CD4-positive, alpha-beta T cell treated with Interferon gamma for 1 hour (primary cell): ENCODE measurements at places on chromosomes 11 and 22.

DNA sequence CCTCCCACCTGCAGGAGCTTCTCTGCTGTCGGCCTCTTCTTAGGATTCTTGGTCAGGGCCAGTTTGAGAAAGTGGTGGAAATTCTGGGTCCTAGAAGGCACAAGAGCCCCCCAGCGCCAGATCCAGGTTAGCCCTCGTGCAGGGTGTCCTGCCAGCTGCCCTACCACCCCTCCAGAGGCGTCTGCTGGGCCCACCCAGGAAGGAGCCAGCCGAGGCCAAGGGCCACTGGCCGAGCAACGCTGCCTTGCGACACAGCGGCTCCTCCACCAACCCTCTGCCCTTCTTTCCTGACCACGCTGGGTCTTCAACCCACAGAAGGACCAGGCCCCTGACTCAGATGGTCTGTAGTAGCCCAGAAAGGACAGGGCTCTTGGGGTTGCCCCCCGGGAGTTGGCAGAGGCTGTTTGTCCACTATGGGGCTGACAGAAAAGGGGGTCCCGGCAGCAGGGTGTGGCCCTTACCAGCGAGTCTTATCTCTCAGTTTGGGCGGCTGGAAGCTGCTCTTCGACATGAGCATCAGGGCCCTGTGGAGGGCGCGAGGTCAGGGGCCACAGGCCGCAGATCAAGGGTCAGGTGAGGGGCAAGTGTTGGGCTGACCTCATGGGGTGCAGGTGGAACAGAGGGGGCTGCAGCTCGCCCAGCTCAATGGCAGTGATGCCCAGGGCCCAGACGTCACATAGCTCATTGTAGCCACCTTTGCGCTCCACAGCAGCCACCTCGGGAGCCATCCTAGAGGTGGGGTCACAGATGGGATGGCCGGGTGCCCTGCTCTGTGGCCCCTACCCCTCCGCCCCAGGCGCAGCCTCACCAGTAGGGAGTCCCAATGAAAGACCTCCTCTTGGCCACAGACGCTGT, 2.5 kb downstream of the MAP4K2 start:
- DNase-seq = no peak

DNA sequence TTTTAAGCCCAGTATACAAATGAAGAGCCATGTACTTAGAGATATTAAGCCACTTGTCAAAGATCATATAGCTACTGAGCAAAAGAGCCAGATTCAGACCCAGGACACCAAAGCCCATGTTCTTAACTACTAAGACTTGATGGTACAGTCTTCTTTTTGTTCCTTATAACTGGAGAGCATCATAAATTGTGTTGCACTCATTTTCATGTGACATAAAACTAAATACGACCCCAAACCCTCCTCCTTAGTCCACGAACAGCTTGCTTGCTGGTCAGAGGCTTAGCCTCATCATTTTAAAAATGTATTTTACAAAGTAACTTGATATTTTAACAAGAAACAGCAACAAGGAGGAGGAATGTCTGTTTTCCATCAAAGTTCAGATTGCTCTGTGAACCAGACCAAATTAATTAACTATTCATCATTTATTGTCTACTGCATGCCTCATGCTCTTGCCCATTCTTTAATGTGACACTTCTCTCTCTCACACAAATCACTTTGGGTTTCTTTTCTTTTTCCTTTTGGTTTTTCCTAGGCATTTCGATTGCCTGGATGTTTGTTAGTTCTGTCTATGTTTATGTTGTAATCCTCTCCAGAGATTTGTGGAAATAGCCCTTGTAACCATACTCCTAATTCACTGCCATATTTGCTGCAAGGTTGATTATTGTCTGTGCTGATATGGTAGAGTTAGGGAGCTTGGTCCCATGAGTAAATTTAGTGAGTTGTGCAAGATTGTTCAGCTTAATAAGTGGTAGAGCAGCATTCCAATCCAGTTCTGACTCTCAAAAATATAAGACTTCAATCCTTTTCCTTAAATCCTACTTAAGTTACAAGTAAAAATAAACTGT, 8.4 kb upstream of the ARHGAP20 start:
- DNase-seq = no peak

DNA sequence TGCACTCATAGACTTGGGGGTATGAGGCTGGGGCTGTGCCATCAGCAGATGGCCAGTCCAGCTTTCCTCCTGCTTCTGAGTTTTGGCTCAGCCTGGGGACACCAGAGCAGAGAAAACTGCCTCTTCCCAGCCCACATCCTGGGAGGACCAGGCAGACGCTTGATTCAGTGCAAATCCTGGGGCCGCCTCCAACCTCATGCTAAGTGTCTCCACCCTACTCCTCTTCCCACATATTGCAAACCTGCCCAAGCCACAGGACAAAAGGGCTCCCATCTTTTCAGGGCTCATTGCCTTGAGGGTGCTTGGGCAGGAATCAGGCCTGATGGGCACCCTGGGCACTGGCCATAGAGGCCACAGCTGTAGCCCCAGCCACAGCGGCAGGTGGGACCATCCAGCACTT, 79.7 kb upstream of the SHANK2 start:
- no peak for DNase-seq

GRCh38 chr22:49106096-49106841, 721.4 kb downstream of the BRD1 start:
- DNase-seq = no peak

DNA sequence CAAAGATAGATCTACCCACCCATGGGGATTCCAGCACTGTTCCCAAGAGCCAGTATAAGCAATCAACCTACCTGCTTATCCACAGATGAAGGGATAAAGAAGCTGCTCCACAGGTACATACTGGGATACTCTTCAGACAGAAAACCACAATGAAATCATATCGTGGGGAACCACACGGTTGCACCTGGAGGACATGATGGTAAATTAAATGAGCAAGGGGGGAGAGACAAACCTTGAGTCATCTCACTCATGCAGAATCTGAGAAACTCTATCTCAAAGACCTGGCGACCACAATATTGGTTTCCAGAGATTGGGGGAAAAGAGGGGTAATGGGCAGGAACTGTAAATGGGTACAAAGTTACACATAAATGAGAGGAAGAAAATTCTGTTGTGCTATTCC, 14.5 kb downstream of the RGL4 start:
- no peak for DNase-seq

DNA sequence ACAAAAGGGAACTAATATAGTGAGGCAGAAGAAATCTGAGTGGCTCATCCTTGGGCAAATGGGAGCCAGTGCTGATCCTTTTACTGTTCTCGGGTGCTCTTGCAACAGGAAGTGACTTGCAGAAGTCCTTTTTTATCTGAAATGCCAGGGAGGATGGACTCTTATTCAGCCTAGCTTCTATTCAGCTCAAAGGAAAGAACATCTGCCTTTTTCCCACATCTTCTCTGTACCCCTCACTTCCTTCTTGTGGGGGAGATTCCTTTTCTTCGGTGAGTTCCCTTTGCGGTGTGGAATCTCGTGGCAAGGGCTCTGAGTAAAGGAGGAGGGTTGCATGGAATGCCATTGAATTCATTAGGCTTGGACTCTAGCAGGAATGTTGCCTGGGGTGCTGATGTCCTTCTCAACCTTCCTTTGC, 76.2 kb downstream of the ZBTB16 start:
- peak; percentile 26 for DNase-seq

DNA sequence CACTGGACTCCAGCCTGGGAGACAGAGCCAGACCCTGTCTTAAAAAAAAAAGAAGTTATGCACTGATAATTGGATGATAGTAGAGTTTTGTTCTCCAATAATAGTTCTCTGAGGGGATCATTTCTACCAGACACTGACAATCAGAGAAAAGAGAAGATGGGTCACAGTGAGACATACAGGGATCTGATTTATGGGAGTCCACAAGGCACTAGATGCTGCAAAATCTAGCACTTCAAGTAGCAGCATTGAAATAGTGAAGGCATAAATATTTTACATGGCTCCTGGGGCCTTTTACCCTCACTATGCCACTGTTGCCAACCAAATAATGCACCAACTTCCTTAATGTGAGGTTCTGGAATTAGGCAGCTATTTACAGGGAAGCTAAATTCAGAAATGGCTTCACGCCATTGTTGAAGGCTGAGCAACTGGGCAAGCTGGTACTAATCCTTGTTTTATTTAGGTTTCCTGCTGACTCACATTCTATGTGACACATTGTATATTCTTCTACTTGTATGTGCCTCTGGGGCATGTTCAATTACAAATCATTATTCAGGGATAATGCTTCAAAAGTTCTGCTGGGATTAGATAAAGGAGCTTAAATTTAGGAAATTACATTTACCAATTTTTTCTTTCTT, 38.2 kb upstream of the ABTB2 start:
- no peak for DNase-seq

DNA sequence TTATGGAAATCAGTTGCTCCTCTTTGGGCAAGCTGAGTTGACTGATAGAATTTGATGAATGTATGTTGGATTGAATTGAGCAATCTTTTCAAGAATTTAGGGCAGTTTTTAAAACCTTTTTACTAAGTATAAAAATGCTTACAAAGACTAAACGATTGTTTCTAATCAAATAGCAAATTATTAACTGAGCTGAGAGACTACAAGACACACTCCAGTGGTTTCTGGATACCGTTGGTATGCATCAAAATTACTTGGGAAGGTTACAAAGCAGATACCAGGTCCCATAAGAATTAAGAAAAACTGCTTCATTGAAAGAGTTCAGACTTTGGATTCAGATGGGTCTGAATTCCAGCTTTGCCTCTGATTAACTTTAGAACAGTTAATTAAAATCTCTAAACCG, 721.4 kb downstream of the FAM181B start:
- no peak for DNase-seq

DNA sequence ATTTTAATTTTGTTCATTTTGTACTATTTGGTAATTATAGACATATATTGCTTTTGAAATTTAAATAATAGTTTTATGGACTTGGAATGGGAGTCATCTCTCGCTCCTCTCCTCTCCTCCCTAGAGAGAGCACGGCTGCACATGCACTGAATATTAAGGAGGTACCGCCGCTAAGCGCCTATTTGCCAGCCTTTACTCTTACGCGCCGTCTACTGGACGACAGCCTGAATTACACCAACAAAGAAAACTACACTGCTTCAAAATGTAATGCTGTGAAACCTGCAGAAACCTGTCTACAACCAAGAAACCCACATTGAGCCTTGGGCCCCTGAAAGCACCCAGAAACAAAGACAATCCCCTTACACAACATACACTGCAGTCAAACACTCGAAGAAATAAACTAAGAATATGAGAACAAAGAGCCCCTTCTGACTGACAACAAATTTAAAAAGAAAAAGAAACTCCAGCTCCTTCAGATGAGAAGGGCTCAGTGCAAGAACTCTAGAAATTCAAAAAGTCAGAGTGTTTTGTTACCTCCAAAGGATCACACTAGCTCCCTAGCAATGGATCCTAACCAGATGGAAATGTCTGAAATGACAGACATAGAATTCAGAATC, 737.2 kb downstream of the LRRC4C start:
- DNase-seq = no peak
